ENCODE measurements at places on chromosomes 3 and 15. TPM values are rescaled to one million over a fixed set of nuclear protein-coding genes. Genes with fewer than 3 reads are reported as not detected.

GRCh38 chr15:74170071-74170844 is 3.3 kb upstream of the ISLR start:
- DNase-seq, result no peak

DNA sequence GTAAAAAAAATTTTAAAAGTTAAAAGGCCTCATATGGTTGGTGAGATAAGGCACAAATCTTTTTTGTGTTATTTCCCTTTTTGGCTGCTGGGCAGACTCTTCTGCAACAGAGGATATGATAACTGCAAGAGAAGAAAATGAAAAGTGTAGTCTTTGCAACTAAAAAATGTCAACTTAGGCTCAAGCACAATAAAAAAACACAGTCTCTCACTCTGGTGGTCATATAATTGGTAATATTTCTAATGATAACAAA is 15.4 kb downstream of the COMMD2 start:
- DNase-seq, result no peak

DNA sequence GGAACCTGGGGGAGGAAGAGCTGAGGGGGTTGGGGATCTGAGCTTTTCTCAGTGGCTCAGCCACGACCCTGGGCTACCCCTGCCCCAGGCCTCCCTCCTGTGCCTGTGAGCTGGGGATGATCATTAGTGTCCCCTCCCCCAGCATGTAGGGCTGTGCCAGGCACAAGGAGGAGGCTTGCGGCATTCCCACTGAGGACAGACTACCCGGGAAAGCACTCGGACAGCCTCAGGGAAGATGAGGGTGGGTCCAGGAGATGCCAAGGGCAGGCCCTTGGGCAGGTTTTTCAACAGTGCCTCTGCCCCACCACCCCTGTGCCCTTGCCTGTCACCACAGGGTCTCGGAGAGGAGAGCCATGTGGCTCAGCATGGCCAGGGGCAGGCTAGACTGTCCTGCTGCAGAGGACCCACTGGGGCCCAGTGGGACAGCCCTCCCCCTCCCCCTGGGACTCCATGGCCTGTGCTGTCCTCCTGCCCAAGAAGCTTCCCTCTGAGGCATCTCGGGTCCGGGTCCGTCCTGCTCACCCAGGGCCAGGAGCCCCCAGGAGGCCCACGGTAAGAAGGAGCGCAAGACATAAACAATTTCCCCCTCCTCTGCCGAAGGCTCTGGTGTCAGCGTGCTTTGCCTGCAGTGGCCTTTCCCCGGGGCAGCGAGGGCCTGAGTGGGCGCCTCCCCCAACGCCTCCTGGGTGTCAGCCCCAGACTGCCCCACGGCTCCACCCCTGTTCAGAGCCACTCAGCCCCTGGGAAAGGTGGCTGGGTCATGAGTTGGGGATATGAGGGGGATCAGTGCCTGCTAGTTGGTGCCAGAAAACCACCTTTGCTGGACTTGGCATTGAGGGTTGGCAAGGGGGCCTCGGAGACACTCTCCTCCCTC is 192.5 kb downstream of the GOLGA6L6 start:
- DNase-seq, result no peak

- DNase-seq, result no peak
These were observed 44.1 kb downstream of the STARD5 start for GRCh38 chr15:81279621-81280485.

DNA sequence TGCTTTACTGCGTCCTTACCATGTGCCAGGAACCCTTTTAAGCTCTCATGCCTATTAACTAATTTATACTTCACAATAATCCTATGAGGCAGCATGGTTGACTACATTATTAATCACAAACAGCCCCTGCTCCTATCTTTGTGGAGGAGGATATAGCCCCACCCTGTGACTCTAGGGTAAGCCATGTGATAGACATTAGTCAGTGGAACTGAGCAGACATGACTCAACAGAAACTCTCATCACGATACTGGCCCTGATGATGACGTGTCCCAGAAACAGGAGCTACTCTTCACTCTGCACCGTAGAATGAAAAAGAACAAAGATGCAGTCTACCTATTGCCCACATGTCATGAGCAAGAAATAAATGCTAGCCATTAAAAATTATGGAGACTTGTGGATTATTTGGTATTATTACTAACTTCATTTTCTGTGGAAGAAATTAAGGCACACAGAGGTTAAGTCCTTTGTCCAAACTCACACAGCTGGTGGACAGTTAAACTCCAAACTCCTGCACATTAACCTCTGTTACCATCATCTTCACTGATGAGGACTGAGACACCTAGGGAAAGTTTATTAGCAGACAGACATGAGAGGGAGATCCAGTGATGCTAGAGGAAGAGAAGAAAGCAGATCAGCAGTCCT is 51.2 kb downstream of the CFAP20DC start:
- DNase-seq, result no peak

- DNase-seq, result no peak
These were observed 40.2 kb downstream of the DOCK3 start for GRCh38 chr3:50714946-50715345.

DNA sequence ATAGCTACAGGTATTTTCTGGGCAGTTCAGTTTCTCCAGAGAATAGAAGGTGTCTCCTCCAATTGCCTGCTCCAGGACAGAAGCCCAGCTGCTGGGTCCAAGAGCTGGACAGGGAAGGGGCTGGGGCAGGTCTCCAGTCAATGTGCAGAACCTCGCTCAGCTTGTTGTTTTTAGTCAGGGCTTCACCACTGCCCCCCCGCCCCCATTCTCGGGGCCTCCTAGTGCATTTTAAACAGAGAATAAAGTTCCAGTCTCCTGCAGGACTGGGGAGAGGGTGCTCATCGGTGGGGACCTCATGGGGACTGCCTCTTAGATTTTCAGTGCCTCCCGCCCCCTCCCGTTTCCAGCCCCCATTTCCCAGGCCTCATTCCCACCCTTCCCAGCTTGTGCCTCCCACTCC is 216.6 kb downstream of the XXYLT1 start:
- no peak for DNase-seq

- no peak for DNase-seq
These were observed 154.5 kb upstream of the SUCLG2 start for GRCh38 chr3:67808906-67809305.

DNA sequence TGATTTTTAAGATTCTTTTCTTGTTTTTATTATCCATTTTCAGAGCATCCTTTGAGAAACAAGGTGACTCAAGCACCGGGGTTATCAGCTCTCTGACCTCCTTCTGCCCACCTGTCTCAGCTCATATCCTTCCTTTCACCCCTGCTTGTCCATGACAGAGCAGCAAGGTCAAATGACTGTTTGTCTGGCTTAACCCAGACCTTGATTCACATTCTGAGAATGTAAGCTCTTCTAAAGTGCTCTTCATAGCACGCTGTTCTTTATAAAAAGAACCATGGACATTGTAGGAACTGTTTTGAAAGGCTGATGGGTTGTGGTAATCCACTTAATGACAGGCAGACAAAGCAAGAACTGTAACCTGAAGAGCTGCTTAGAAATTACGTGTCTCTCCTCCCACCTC is 122.5 kb downstream of the CHST2 start:
- DNase-seq, result no peak

DNA sequence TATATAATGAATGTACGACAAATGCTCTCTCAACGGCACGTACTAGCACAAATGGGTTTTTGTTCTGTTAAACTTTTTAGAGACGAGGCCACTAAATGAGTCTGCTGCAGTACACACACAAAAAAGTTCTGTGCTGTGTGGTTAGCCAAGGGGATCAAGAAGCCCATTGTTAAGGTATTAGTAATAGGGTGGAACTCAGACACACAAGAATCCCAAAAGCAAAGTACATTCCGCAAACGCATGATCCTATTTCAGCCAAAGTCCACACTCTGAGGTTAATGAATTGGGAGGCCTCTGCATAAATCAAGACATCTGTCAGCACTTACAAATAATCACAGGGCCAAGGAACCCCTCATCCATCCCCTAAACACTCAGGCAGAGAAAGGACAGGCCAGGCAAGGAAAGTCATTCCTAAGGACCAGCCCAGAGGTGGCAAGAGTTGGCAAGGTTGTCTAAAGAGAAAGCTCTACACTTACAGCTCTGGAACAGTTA is 12.1 kb downstream of the OSBPL10 start:
- no peak for DNase-seq

GRCh38 chr3:111471831-111472230 is 70.2 kb upstream of the CD96 start:
- DNase-seq, result no peak

- no peak for DNase-seq
These were observed 23.1 kb upstream of the EIF4A2 start for GRCh38 chr3:186760141-186760833.

Gene XCR1
- not detected for total RNA-seq

Gene KNL1
- total RNA-seq, result 61.4 TPM

Gene PLSCR2
- not detected for total RNA-seq

Gene CEP19
- total RNA-seq, result 4.6 TPM

Gene POU1F1
- total RNA-seq, result not detected

Measured in activated CD8-positive, alpha-beta T cell treated with anti-CD3 and anti-CD28 coated beads, Interleukin-2, amount 10 ng/mL, durations not matched to agents 7 days and 5 days (primary cell).